Spleen (tissue), 13 donors: ENCODE measurements at places on chromosomes 5 and 9. TPM values are rescaled to one million over a fixed set of nuclear protein-coding genes. Genes with fewer than 3 reads are reported as not detected.

DBH gene
- 0.37 TPM for total RNA-seq

EQTN gene
- total RNA-seq, result not detected

HAVCR1 gene
- 1.4 TPM for total RNA-seq

ANKRD34B gene
- total RNA-seq, result 0.97 TPM

HTR1A gene
- not detected for total RNA-seq

ST6GALNAC6 gene
- total RNA-seq, result 118 TPM

SHOC1 gene
- total RNA-seq, result not detected

CNOT8 gene
- 69.3 TPM for total RNA-seq

FRMD3 gene
- 17.8 TPM for total RNA-seq

F2RL2 gene
- 0.68 TPM for total RNA-seq

SOX30 gene
- 0.26 TPM for total RNA-seq

PCDHGB6 gene
- total RNA-seq, result 5.2 TPM

PCDHAC2 gene
- total RNA-seq, result 2.9 TPM

RASEF gene
- total RNA-seq, result 0.39 TPM

PTPN3 gene
- total RNA-seq, result 1.7 TPM

P4HA2 gene
- 17.3 TPM for total RNA-seq

SARDH gene
- total RNA-seq, result 3.1 TPM

TCF7 gene
- total RNA-seq, result 39.6 TPM

TAF11L5 gene
- not detected for total RNA-seq

TEX48 gene
- not detected for total RNA-seq

CTNNA1 gene
- total RNA-seq, result 179 TPM

CFAP157 gene
- total RNA-seq, result 0.21 TPM

NR4A3 gene
- 2.8 TPM for total RNA-seq

ANKRD33B gene
- total RNA-seq, result 23.8 TPM

PROB1 gene
- 1.1 TPM for total RNA-seq

GLRA1 gene
- not detected for total RNA-seq

PCDHGB3 gene
- total RNA-seq, result 1.3 TPM

FOXD1 gene
- 0.66 TPM for total RNA-seq

GEMIN5 gene
- total RNA-seq, result 16.1 TPM

CATSPER3 gene
- 0.51 TPM for total RNA-seq

VLDLR gene
- 10.1 TPM for total RNA-seq

FOXI1 gene
- not detected for total RNA-seq

PCDH1 gene
- 5.2 TPM for total RNA-seq

IL13 gene
- total RNA-seq, result not detected

SLC22A4 gene
- 25.1 TPM for total RNA-seq

ABLIM3 gene
- 23.4 TPM for total RNA-seq

CTXN3 gene
- total RNA-seq, result not detected

KDM3B gene
- 79.6 TPM for total RNA-seq

GMCL2 gene
- not detected for total RNA-seq

TMEM215 gene
- total RNA-seq, result not detected

KCTD16 gene
- total RNA-seq, result 0.17 TPM

MAML1 gene
- total RNA-seq, result 31.3 TPM

ZNF608 gene
- total RNA-seq, result 14.4 TPM

SV2C gene
- 0.14 TPM for total RNA-seq

JAKMIP2 gene
- total RNA-seq, result 2.4 TPM

COL15A1 gene
- total RNA-seq, result 2.0 TPM

ADGRD2 gene
- not detected for total RNA-seq

MEF2C gene
- total RNA-seq, result 130 TPM

AMBP gene
- total RNA-seq, result not detected

BRIX1 gene
- total RNA-seq, result 20.9 TPM

PGM5 gene
- total RNA-seq, result 26.1 TPM

SLIT3 gene
- 11.1 TPM for total RNA-seq

PCA3 gene
- 0.35 TPM for total RNA-seq

PCSK1 gene
- not detected for total RNA-seq

PCDHGA6 gene
- 4.2 TPM for total RNA-seq

PRELID2 gene
- 7.5 TPM for total RNA-seq

DNM1 gene
- 2.1 TPM for total RNA-seq
